ENCODE measurements at places on chromosomes 13 and 19. TPM values are rescaled to one million over a fixed set of nuclear protein-coding genes. Genes with fewer than 3 reads are reported as not detected.

SPRY2 gene
- 35.8 TPM for total RNA-seq

RELB gene
- total RNA-seq, result 2.9 TPM

ITGBL1 gene
- total RNA-seq, result 6.8 TPM

KRTDAP gene
- not detected for total RNA-seq

ZNF554 gene
- total RNA-seq, result 4.3 TPM

CILP2 gene
- 0.40 TPM for total RNA-seq

KIR2DL4 gene
- not detected for total RNA-seq

RASL11A gene
- 9.9 TPM for total RNA-seq

MISP3 gene
- 7.9 TPM for total RNA-seq

CYP2A6 gene
- total RNA-seq, result 0.27 TPM

ZNF560 gene
- not detected for total RNA-seq

SLC1A6 gene
- not detected for total RNA-seq

LAIR1 gene
- total RNA-seq, result 6.3 TPM

ZNF813 gene
- 0.75 TPM for total RNA-seq

TMEM205 gene
- 105 TPM for total RNA-seq

SIGLEC12 gene
- not detected for total RNA-seq

OR1I1 gene
- total RNA-seq, result not detected

DIAPH3 gene
- 0.32 TPM for total RNA-seq

RGCC gene
- total RNA-seq, result 33.2 TPM

DZIP1 gene
- 3.9 TPM for total RNA-seq

A1BG gene
- 4.1 TPM for total RNA-seq

ZNF547 gene
- total RNA-seq, result 3.3 TPM

C1QTNF9 gene
- total RNA-seq, result 2.5 TPM

ZNF575 gene
- total RNA-seq, result 1.5 TPM

HRC gene
- 878 TPM for total RNA-seq

COX7A1 gene
- 3,311 TPM for total RNA-seq

TMC4 gene
- total RNA-seq, result 0.91 TPM

KLF1 gene
- total RNA-seq, result not detected

TEX26 gene
- not detected for total RNA-seq

FGF22 gene
- not detected for total RNA-seq

SULT2A1 gene
- not detected for total RNA-seq

PDE4C gene
- 1.8 TPM for total RNA-seq

HSH2D gene
- 0.32 TPM for total RNA-seq

FLT1 gene
- 42.0 TPM for total RNA-seq

PSG1 gene
- not detected for total RNA-seq

SERPINE3 gene
- not detected for total RNA-seq

SLC6A16 gene
- 1.5 TPM for total RNA-seq

ZNF709 gene
- 1.4 TPM for total RNA-seq

ZNF699 gene
- 3.2 TPM for total RNA-seq

NLRP4 gene
- not detected for total RNA-seq

KCNRG gene
- total RNA-seq, result 0.32 TPM

LHFPL6 gene
- 53.0 TPM for total RNA-seq

IGFL1 gene
- total RNA-seq, result not detected

LINGO3 gene
- total RNA-seq, result not detected

OXGR1 gene
- not detected for total RNA-seq

PROZ gene
- not detected for total RNA-seq

ZNF541 gene
- total RNA-seq, result 0.35 TPM

CD70 gene
- total RNA-seq, result not detected

CEACAM20 gene
- not detected for total RNA-seq

MRI1 gene
- 15.2 TPM for total RNA-seq

WDR88 gene
- total RNA-seq, result 0.38 TPM
